ENCODE measurements at places on chromosomes 7 and 10.

- no peak for DNase-seq
These were observed 156.3 kb upstream of the GRB10 start for GRCh38 chr7:50939021-50939420.

- no peak for DNase-seq
These were observed 285.7 kb downstream of the CRPPA start for GRCh38 chr7:16135658-16136057.

DNA sequence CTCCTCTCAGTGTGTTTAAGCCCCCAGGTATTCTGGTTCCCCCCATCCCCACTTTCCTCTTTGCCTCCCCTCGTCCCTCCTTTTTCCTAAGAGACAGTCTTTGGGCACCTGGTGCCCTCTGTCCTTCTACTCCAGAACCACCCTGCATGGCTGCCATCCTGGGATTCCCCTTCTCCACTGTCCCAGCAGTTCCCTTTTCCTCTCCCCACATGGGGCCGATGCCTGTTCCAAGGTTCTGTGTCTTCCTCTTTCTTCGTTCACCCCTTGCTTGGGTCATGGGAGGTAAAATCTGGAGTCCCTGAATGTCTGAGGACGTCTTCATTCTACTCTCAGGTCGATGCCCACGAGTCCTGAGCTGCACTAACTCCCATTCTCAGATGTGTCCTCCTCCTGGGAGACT is 120.8 kb downstream of the TAX1BP1 start:
- no peak for DNase-seq

GRCh38 chr10:97861097-97861750 is 11.6 kb downstream of the GOLGA7B start:
- no peak for DNase-seq

- DNase-seq = no peak
These were observed 56.4 kb upstream of the ANKRD1 start for GRCh38 chr10:90977162-90977854.
